ENCODE measurements at places on chromosomes 12 and 14.

DNA sequence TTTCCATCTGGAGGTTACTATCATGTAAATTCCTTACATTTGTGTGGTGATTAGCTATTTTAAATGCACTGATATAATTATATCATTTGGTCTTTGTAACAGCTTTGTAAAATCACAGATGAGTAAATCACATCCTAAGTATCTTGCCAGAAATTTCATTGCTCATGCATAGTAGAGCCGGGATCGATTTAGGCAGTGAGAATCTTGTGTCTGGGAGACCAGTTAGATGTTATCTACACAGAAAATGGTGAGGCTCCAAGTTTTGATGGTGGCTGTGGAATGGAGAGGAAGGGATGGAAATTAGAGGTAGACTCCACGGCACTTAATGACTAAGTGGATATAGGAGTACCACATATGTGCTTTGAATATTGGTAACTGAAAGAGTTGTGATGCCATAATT, 156.3 kb downstream of the MSRB3 start:
- no peak for DNase-seq

- no peak for DNase-seq
These were observed 26.5 kb upstream of the PLD4 start for GRCh38 chr14:104898195-104898558.

- DNase-seq = no peak
These were observed 37.5 kb downstream of the TTC7B start for GRCh38 chr14:90778571-90779255.

DNA sequence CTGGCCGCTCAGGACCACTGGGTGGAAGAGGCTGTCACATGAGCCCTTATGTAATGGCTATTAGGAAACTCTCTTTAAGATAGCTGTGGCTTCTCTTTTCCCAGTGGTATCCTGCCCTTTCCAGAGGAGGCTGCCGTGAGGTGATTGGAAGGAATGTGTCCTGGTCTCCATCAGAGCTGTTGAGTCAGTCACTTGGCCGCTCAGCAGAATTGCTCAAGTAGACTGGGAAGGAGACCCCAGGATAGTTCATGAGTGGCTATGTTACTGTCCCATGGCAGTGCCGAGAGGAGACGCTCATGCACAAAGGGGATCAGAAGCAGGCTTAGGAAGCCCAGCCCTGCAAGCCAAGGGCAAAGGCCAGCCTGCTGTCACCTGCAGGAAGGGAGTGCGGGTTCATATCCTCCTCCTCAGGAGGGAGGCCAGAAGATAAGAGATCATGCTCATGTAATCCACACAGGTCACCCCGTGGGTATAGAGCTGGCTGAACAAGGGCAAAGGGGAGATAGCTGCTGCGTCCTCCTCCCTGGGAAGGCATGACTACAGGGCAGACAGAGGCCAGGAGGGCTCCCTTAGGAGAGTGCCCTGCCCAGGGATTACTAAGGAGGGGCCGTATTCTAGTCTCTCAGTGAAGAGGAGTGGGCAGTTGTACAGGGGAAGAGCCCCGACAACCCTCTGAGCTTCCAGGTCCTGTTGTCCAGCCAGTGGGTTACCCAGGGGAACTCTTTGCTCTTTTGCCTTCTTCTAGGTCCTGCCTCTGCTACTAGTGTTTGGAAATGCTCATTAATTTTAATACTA, 137.0 kb upstream of the MAX start:
- DNase-seq = peak; percentile 58

- DNase-seq = no peak
These were observed 60.2 kb downstream of the LRCOL1 start for GRCh38 chr12:132550014-132550802.

DNA sequence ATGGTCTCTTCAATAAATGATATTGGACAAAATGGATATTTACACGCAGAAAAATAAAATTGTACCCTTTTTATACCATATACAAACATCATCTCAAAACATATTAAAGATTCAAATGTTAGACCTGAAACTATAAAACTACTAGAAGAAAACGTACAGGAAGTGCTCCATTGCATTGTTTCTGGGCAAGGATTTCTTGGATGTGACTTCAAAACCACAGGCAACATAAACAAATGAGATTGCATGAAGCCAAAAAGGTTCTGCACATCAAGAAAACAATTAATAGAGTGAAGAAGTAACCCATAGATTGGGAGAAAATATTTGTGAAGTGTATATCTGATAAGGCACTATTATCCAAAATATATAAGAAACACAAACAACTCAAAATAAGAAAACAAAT, 812.4 kb downstream of the NRXN3 start:
- DNase-seq = no peak

- no peak for DNase-seq
These were observed 3.5 kb downstream of the TTC6 start for GRCh38 chr14:37598747-37599506.

DNA sequence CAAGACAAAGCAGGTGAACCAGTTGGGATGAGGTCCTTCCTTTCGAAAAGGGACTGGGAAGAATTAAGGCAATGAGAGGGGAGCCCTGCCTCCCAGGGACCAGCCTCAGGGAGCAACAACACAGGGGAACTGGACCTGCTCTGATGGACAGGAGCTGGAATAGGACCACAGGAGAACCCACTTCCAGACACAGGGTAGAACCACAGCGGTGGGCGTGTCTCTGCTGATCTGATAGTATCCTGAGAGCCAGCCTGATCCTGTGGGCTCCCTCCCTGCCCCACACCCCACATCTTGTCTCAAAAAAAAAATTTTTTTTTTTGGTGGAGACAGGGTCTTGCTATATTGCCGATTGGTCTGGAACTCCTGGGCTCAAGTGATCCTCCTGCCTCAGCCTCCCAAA, 13.6 kb upstream of the PLEK2 start:
- DNase-seq = no peak

DNA sequence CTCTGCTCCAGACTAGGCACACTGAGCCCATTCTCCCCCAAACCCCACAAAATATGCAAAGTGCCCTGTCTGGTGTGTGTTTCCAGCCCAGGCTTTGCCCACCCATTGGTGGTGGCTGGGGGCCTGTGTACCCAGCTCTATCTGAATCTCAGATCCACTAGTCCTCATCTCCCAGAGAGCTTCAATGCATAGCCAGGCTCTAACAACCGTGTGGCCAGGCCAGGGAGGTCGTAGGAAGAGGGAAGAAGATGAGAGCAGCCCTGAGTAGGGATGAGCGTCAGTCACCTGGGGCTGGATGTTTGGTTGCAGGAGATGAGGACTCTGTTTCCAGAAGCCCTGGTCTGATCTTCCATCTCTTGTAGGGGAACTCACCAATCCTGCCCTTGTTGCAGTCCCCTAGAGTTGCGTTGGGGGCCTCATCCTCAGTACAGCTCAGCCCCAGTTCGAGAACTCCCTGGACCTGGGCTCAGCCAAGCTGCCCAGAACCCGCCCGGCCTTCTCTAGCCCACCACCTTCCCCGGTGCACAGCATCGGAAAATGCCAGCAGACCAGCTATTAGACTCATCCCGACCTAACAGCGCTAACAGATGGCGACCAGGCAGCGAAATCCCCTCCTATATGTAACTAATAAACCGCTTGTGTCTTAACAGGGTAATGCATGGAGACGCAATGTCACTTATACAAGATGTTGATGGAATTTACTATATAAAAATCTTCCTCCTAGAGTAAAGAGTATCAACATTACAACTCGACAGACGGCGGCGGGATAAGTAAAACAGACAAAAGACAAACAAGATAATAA, 3.2 kb upstream of the LHX5 start:
- DNase-seq = no peak

DNA sequence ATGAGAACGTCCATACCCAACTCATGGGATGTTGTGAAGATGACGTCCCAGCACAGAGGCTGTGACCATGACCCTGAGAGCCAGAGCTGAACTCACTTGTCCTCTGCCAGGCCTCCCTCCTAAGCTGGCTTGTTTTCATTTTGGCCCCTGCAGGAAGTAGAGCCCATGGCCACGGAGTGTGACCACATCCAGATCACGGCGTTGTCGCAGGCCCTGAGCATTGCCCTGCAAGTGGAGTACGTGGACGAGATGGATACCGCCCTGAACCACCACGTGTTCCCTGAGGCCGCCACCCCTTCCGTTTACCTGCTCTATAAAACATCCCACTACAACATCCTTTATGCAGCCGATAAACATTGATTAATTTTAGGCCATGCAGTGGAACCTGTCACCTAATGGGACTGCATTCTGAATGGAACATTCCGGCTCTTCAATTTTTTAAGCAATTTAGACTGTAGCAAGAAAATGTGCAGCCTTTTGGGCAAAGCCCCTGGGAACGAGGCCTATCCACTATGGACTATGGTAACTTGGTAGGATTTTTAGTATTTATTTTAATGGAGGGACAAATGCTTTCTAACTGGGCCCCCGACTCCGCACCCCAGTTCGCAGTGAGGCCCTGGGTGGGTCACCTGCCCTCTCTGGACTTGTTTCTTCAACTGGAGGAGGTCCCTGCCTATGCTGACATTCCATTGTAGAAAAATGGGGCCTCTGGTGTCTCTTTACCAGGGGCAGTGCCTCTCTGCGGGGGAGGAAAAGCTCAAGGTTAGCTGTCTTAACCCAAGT, 19.6 kb downstream of the OTUB2 start:
- no peak for DNase-seq

- no peak for DNase-seq
These were observed 284.2 kb upstream of the SOX5 start for GRCh38 chr12:24233519-24234246.

GRCh38 chr12:13199592-13199991, 3.1 kb downstream of the EMP1 start:
- DNase-seq = no peak

DNA sequence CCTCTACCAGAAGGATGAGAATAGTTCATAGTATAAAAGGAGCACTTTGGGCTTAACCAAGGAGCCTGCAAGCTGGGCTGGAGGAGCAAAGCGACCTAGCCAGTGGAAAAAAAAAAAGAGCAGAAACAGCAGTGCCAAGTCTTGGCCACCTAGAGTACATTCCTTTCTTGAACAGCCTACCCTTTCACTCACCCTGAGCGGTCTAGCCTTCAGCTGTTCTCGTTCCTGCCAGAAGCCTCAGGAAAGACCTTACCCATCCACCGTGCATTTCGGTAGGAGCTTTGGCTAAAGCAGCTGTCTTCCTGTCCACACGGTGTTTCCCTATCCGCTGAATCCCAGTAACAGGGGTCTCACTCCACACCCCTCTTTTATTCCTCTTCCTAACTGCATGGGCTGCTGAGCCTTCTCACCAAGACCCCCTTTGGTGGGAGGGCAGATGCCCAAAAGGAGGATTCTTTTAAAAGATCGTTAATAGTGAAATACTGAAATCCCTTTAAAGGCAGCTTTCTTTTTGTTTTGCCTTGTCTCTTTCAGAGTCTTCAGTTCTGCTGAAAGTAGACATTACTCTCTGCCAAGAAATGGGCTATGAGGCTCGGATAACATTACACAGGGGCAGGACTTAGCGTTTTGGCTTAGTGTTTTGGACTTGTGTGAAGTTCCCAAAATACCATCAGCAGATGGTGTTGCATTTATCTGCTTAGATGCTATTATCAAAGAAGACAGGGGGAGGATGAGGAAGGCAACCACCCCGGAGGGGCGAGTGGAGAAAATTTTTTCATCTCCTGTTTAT, 88.5 kb upstream of the METAP2 start:
- DNase-seq = no peak

DNA sequence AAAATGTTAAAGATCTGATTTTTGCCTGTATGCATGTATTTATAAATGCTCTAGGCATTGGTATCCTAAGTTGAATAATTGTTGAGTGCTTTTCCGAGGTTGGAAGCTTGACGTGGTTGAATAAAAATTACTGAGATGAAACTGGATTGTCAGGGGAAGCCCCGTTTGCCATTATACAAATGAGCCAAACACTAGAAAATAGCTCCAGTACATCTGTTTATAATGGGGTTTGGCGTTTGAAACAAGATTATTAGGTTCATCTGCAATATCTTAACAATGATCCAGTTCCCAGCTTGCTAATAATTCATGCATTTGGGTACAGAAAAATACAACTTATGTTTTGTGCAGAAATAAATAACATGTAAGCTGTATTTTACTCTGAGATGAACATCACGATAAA, 789.6 kb downstream of the GALC start:
- no peak for DNase-seq

All from BJ (cell line).